ENCODE measurements at places on chromosomes 16 and 17.

- no peak for DNase-seq
Measured at GRCh38 chr17:8991514-8992285, 26.2 kb upstream of the PIK3R5 start.

- no peak for DNase-seq
Measured at GRCh38 chr16:80557037-80557436, 16.2 kb downstream of the DYNLRB2 start.

- DNase-seq, result no peak
Measured at GRCh38 chr16:8107296-8107695, 483.0 kb downstream of the TMEM114 start.

DNA sequence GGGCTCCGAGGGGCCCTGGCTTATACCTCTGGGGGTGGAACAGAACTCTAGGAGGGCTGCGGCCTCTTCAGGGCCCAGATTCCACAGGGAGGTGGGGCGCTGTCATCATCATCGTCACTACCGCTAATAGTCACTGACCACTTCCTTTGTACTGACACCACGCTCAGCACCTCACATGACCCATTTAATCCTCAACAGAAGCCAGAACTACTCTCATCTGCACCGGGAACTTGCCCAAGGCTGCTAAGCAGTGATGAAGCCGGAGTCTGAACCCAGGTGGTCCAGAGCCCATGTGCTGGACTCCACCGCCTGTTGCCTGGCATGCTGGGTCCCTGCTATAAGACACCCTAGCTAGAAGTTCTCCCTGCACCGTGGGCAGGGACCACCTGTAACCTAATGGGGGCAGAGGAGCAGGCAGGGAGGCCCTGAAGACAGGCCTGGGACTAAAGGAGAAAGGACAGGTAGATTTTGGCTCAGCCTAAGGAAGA, 12.0 kb downstream of the UNC13D start:
- DNase-seq, result no peak

GRCh38 chr16:68388124-68388523, 60.2 kb downstream of the SMPD3 start:
- DNase-seq, result no peak

- no peak for DNase-seq
Measured at GRCh38 chr16:3282103-3282729, 1.1 kb upstream of the ZNF263 start.

DNA sequence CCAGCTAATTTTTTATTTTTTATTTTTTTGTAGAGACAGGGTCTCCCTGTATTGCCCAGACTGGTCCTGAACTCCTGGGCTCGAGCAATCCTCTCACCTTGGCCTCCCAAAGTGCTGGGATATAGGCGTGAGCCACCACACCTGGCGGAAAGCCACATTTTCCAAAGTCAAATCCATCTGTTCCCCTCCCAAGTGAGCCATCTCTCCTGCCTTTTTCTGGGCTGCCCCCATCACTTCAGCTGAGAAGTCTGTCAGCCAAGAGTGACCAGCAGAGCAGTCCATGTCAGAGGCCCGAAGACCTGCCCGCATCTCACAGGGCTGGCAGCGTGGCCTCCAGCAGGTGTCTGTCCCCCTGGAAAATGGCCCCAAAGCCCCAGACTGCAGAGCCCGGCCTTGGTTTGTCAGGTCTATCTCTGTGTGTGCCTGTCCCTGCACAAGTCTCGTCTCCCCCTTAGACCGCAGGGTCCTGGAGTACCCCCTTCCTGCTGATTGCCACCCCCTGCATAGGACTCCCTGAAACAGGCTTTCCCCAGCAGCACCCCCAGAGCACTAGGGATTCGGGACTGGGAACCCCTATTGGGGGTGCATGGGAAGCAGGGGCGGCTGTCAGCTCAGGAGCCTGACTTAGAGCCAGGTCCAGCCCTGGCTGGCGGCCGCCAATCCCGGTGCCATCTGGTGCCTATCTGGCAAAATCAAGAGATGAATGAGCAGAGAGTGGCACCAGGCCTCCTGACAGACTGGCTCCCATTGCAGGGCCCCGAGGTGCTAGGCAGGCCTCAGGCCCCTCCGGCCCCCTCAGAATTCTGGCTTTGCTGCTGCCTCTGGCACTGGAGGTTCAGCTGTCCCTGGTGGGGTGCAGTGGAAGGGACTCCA, 7.8 kb downstream of the TTYH2 start:
- DNase-seq, result no peak

GRCh38 chr17:55693254-55694216, 29.1 kb downstream of the TMEM100 start:
- DNase-seq, result no peak

- DNase-seq, result no peak
Measured at GRCh38 chr16:8108991-8109509, 481.3 kb downstream of the TMEM114 start.

DNA sequence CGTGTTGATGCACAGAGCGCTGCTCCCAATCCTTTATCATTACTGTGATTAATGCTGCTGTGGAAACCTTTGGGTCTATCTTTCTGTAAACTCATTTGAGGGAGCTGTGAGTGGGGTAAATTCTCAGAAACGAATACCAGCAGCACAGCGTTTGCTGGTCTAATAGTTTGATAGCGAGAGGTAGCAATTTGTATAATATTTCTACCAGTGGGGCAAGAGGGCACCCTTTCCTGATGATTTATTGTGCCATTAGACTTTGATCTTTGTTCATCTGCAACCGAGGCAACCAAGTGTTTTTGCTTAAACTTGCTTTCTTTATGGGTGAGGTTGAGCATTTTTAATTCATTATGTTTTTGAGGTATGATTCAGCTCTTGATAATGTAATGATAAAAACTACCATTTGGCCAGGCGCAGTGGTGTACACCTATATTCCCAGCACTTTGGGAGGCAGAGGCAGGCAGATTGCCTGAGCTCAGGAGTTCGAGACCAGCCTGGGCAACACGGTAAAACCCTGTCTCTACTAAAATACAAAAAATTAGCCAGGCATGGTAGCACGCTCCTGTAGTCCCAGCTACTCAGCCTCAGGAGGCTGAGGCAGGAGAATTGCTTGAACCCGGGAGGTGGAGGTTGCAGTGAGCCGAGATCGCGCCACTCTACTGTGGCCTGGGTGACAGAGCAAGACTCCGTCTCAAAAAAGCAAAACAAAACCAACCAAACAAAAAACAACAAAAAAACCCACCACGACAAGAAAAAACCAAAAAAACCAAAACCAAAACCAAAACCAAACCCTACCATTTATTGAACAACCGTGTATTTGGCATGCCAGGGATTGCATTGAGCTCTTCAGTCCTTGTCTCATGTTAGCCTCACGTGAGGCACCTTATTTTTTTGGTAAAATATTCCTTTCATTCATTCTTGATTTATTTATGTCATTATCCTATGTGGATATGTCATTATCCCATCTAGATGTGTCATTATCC, 81.5 kb downstream of the PLCG2 start:
- DNase-seq, result no peak

GRCh38 chr16:47567321-47567720, 106.2 kb downstream of the PHKB start:
- no peak for DNase-seq

GRCh38 chr17:3845291-3845620, 790 bp downstream of the NCBP3 start:
- peak; percentile 19 for DNase-seq

DNA sequence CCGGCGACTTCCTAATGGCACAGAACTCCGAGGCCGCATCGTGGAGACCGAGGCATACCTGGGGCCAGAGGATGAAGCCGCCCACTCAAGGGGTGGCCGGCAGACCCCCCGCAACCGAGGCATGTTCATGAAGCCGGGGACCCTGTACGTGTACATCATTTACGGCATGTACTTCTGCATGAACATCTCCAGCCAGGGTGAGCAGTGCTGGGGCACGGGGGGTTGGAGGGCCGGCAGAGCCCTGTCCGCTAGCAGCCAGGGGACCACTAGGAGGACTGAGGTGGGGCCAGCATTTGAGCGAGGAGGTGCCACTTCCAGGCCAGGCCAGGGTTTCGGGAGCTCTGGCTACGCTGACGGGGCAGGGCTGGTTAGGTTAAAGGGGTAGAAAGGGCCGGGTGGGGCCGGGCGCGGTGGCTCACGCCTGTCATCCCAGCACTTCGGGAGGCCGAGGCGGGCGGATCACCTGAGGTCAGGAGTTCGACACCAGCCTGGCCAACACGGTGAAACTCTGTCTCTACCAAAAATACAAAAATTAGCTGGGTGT, 5.1 kb downstream of the MPG start:
- no peak for DNase-seq

- DNase-seq, result no peak
Measured at GRCh38 chr16:84240455-84240854, 643 bp upstream of the KCNG4 start.

DNA sequence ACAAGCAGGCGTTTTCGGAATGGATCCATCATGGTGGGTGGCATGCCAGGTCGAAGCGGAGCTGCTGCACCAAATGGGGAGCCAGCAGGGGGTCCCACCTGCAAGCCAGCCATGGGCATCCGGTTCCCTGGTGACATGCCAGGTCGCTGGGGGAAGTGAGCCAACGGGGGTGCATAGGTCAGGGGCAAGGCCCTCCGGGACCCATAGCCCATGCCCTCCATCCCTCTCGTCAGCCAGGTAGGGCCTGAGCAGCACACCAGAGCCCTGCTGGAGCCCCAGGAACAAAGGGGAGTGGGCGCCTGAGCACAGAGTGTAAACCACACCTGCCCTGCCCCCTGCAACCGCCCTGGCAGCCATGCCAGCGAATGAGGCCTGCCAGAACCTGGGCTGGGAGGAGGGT, 5.0 kb downstream of the SMARCD2 start:
- no peak for DNase-seq

DNA sequence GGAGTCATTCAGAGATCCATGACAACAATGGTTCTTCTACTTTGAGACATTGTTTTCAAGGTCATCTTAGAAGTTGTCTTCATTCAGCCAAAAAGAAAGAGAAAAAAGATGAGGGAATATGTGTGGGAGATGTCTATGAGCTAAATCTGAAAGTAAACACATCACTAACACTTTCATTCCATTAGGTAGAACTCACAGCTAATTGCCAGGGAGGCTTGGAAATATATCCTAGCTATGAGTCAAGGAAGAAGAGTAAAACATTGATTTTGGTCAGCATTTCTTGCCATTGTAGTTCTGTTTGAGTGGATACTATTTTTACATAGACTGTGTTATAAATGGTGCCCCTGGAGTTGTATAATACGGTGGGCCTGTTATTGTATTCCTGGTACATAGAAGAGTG, 316.4 kb upstream of the MYOCD start:
- DNase-seq, result no peak

DNA sequence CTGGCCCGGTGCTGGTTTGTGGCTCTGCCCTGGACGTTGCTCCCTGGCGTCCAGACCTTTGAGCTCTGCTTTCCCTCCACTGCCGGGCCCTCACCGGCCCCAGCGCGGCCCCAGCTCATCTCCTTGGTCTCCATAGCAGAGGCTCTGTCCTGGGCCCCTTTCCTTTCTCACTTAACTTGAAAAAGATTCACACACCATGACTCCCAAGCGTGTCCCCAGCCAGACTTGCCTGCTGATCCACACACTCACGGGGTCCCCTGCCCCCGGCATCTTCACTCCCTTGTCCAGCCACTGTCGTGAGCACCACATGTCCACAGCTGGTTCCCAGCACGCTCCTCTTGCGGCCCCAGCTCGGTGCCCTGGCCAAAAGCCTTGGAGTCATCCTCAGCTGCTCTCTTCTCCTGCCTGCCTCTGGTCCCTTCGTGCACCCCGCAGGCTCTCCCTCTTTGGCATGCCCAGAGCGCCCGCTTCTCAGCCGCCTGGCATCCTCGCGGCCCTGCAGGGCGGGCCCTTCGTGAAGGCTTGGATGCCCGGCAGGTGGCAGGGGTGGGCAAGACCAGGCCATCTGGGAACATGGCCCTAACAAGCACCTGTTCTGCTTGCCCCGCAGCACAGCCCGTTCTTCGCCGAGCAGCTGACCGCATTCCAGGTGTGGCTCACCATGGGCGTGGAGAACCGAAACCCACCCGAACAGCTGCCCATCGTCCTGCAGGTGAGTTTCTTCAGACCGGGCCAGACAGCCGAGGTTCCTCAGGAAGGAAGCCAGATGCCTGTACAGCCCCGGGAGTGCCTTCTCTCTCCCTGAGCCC, 145.6 kb upstream of the CHMP6 start:
- DNase-seq, result no peak

GRCh38 chr16:84712801-84713775, 13.3 kb downstream of the USP10 start:
- no peak for DNase-seq

DNA sequence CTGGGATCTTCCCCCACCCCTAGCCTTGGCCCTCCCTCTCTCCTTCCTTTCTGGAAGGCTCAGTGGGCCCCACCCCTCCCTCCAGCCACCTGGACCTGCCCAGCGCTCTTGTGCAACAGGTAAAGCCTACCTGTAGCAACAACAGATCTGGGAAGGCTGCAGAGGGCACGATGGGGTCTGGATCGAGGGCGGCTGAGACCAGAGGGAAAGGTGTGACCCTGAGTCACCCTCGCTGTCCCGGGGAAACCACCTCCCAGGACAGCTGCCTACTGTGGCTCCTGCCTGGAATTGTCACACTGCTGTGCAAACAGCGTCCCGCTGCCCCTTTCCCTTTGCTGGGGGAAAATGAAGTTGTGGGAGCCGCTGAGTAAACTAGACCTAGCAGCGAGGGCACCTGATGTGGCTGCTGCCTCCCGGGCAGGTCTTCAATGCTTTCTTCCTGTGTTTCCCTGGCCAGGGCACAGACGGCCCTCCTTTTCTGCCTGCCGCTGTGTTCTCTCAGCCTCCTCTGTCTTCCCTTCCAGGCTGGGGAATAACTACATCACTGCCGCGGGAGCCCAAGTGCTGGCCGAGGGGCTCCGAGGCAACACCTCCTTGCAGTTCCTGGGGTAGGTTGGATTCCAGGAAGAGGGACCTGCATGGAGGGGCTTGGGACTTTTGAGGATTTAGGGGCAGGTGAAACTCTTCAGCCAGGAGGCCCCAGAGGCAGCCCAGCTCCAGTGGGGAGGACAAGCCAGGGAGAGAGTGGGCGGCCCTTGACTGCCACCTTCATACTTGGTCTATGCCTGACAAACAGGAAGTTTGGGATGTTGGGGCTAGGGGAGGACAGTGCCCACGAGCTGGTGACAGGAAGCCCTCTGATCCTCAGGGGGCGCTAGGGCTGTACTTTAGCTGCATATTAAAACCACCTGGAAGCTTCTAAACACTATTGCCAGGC, 22.2 kb upstream of the CYLD start:
- DNase-seq, result no peak

GRCh38 chr17:76716146-76716838, 5.5 kb upstream of the MXRA7 start:
- DNase-seq, result no peak
